ENCODE measurements at places on chromosomes 3 and 15. TPM values are rescaled to one million over a fixed set of nuclear protein-coding genes. Genes with fewer than 3 reads are reported as not detected.
A peak's percentile ranks its signal among the peaks of the same experiment; 100 is the strongest.

Gene DNAH12
- not detected for total RNA-seq

Gene NPAP1
- total RNA-seq = 0.06 TPM

Gene RTP1
- not detected for total RNA-seq

DNA sequence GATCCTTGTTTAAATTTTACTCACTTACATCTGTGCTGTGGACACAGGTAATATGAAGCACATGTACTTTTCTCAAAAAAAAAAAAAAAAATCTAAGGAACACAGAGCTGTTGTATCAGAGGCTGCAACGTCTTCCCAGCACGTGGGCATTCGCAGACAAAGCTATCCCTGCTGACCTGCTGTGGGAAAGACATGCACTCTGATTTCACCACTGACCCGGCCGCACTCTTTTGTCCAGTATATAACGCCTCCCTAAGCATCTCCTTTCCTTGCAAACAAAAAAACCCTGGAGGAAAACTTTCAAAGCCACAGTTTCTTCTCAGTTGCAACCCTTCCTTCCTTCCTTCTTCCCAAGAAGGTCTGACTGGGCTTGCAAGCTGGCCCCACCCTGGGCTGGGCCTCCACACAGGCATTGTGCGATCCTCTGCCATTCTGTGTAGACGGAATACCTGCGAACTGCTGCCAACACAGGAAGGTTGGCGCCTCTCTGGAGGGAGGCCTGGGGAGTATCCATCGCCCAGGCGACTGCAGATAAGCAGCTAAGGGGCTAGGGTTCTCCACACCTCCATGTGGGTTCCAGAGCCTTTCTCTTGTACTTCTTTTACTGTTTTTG lies 50.8 kb downstream of the SLC12A8 start:
- DNase-seq = peak; percentile 74

GRCh38 chr3:197577366-197578074 lies 21.8 kb upstream of the BDH1 start:
- no peak for DNase-seq

GRCh38 chr3:169596126-169596525 lies 67.4 kb downstream of the MECOM start:
- no peak for DNase-seq

- no peak for DNase-seq
Measured at GRCh38 chr3:67202053-67202452, 203.9 kb downstream of the KBTBD8 start.

GRCh38 chr3:185981621-185982020 lies 43.8 kb upstream of the TRA2B start:
- no peak for DNase-seq

Gene WDR82
- 62.6 TPM for total RNA-seq

DNA sequence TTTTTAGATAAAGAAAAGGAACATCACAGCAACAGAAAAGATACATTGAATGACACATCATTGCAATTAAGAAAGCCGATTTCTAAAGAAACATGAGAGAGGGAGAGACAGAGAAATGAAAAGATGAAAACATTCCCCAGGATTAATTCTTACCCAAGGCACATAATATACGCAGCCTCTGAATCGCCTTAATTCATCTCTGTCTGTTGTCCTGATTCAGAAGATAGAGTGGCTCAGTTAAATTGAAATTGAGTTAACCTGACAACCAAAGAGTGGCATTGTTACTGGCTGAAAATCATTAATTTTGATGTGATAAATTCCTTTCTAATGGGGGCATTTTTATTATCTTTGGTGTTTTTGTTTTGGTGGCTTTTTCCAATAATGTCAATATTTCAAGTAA lies 701.9 kb downstream of the EDEM1 start:
- no peak for DNase-seq

Gene IL20RB
- total RNA-seq = 0.76 TPM

- no peak for DNase-seq
Measured at GRCh38 chr3:20043825-20044224, 3.6 kb downstream of the KAT2B start.

DNA sequence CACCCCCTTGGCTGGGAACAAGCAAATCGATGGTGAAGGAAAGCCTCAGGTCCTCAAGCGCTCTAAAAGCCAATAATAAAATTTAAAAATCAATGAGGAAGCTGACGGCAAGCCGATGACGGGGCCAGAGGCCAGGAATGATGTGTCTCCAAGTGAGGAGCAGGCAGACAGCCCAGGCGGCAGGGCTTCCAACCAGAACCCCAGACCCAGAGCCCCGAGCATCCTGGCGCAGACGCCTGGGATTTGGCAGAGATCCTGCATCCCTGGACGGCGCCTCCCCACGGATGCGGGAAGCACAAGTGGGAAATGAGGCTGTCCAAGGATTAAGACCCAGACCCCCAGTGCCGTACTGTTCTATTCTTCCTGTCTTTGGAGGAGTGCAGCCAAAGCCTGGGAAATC lies 123.0 kb upstream of the PROK2 start:
- peak; percentile 68 for DNase-seq

- DNase-seq = no peak
Measured at GRCh38 chr15:80399508-80399907, 4.7 kb upstream of the ARNT2 start.

Gene PIERCE2
- total RNA-seq = 5.3 TPM

Gene KCNAB1
- total RNA-seq = 2.0 TPM

GRCh38 chr15:101718896-101719295 lies 5.4 kb downstream of the TARS3 start:
- no peak for DNase-seq

DNA sequence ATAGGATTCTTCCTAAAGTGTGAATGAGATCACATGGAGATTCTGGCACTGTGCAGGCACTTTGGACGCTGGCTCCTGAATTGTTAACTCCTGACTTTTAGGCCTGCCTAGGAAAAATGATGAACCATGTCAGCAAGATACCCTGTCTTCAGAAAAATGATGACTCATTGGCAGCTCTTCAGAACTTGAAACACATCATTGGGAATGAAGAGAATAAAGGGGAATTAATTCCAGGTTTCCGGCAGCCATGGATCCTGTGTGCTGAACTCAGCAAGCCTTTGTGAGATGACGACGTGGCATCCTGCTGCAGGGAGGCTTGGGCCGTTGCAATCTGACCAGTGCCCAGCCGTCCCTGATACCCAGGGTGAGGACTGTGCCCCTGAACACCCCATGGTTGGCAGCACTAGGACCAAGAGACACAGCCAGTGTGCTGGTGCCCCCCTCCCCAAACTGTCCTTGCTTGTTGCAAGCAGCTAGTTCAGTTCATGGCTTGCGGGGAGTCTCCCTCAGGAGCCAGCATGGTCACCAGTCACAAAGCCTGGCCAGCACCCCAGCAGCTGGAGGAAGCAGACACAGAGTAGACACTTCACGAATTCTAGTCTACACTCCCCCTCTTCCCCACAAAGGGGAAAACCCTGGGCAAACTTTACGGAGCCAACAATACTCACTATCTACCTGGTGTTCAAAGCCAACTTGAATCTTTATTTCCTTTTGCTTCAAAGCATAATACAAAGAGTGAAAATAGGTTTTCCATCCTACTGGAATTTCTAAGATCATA lies 7.8 kb upstream of the LIPC start:
- no peak for DNase-seq

Gene KLF15
- total RNA-seq = 28.8 TPM

GRCh38 chr3:171813897-171814460 lies 3.7 kb upstream of the PLD1 start:
- DNase-seq = no peak

- DNase-seq = no peak
Measured at GRCh38 chr3:81888914-81889557, 127.6 kb upstream of the GBE1 start.

Gene CFAP20DC
- 0.28 TPM for total RNA-seq

DNA sequence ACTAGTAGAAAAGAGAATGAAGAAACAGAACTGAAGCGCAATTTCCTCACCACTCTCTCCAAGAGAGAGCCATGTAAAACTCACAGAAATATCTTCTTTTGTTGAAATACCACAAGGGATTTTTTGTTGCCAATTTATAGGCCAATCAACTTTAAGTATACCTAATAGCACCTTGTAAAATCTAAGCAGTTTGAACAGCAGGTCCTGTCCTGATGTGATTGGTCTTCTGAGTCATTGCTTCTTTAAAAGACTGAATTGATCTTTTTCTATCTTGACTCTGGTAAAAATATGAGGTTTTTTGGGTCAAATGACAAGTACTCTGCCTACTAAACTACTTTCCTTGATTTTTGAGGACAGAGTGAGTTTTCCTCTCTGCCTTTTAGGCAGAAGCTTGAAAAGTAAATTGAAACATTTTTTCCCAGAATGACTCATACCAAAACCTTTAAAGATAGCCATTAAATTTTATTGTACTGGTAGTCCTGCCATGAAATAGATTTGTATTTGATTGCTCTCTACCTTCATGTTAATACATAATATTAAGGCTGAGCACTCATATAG lies 343.9 kb upstream of the CBLB start:
- DNase-seq = no peak

Gene CD276
- 47.2 TPM for total RNA-seq

Gene HRG
- not detected for total RNA-seq

Gene MBNL1
- total RNA-seq = 142 TPM

GRCh38 chr15:70340494-70340870 lies 242.8 kb upstream of the TLE3 start:
- DNase-seq = no peak

Gene SEMA6D
- total RNA-seq = 7.0 TPM

Gene FSIP1
- total RNA-seq = 0.47 TPM

- no peak for DNase-seq
Measured at GRCh38 chr3:43606284-43606683, 15.5 kb downstream of the ANO10 start.

Gene GRAMD1C
- total RNA-seq = 1.7 TPM

DNA sequence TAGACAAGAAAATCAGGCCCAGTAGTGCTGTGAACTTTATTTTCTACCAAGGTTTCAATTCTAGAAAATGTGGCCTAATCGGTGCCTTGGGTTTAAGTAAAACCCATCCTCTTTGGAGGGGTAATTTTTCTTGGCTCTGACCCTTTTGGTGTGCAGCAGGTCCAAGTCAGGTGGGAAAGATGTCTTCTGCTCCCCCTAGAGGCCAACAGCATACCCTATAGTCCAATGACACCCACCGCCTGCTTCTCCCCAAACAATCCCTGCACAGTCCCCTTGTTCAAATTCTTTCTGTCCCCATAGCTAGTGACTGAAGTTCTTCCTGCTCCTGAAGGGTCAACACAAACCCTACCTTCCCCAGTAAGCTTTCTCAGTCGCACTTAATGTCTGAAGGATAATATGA lies 261.8 kb upstream of the GOLGA6L4 start:
- DNase-seq = no peak

DNA sequence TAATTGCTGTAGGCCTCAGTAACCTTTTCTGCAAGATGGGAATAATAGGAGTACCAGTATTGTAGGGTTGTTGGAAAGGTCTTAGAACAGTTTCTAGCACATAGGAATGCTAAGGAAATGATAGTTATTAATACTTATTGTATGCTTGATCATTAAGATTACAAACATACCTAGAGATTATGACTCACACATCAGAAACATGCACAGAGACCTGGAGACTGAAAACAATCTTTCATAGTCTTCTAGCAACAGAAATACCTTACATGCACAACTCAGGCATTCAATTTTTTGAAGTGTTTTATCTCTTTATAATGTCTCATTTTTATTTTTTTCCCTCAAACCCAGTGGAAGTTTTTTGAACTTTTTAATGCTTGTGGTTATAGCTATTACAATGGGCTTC lies 104.4 kb upstream of the ZBTB20 start:
- no peak for DNase-seq

DNA sequence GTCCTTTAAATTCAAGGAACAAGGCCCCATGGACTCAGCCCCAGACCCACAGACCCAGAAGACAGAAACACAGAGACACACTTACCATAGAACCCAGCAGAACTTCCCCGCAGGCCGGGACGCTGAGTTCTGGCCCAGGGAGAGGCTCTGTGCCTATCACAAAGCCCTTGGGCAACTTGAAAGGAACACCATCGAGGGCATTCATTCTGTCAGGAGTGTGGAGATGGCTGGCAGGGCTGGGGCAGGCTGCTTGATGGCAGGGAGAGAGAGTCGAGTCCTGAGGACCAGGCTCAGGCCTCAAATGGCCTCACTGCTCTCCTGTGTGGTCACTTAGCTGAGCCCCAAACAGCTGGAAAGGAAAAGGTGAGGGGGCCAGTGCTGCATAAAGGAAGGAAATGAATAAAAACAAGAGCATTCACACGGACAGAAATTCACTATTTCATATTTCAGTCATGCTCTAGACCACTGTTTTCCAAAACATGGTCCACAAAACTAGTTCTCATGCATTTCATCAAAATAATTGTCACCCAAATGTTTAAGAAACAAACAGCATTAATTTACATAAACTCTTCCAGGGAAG lies 8.9 kb downstream of the UBAP1L start:
- DNase-seq = peak; percentile 8

- no peak for DNase-seq
Measured at GRCh38 chr15:53671545-53671944, 87.9 kb downstream of the WDR72 start.

DNA sequence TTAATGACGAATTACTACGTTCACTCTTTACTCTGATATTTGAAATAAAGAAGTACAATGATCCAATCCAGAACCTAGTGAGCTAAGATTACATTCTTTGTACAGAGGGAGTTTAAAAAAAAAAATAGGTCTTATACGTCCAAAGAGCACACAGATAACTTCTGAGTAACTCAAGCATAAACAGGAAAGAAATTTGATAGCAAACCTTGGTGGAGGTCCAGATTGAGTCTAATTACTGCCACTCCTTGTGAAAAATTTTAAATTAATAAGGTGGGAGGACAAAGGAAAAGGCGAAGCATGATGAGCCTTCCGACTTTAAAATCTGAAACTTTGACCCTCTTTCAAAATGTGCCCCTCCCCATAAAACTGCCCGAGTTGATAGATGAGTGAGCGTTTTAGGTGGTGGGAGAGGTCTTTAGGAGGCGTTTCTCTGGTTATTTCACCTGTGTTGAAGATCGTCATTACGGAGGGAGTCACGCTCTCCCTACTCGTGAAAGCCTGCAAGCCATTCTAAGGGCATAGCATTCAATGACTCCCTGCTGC lies 127.0 kb upstream of the ROBO2 start:
- DNase-seq = no peak

GRCh38 chr3:52614689-52615088 lies 71.0 kb downstream of the PBRM1 start:
- no peak for DNase-seq

Gene KNG1
- 0.37 TPM for total RNA-seq

DNA sequence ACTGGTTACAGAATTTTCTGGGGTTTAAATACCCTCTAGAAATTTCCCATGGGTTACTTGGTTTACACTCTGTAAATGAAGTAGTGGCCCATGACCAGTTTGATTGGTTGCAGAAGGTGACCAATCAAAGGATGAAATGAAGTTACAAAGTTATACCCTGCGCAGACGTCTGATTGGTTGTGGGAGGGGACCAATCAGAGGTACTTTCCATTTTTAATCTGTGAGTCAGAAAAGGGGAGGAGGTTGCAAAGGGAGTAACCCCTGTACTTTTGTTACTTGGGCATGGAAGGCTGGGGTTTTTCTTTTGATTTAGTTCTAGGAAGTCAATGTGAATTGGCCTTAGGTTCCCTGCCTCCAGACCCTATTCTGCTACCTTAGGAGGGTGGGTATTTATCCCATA lies 18.7 kb upstream of the APH1B start:
- DNase-seq = no peak

Gene TMC3
- 0.14 TPM for total RNA-seq
